ENCODE measurements at places on chromosomes 7 and 10.
A peak's percentile ranks its signal among the peaks of the same experiment; 100 is the strongest.

GRCh38 chr10:30378201-30378995 is 29.3 kb upstream of the MTPAP start:
- DNase-seq: no peak

GRCh38 chr10:127614484-127615017 is 65.4 kb downstream of the NPS start:
- DNase-seq: no peak

- DNase-seq: no peak
Observed at GRCh38 chr7:83347945-83348444, 185.3 kb upstream of the PCLO start.

DNA sequence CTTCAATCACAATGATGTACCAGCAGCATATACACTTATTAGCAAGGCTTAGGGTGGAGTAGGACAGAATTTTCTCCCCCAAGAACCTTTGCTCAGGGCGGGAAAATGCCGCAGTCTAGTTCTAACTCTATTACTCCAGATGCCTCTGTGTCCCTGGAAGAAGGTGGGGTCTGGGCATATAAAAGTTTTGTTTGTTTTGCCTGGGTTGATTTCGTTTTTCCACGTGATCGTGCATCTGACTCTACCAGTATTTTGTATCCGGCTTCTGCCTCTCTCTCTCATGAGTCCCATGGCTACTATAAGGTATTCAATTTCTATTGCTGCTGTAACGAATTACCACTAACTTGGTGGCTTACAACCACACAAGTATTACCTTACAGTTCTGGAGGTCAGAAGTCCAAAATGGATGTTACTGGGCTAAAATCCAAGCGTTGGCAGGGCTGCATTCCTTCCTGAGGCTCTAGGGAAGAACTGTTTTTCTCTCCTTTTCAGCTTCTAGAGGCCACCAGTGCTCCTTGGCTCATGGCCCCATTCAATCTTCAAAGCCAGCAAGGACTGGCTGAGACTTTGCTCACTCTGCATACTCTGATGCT is 181.2 kb upstream of the PRSS58 start:
- DNase-seq: no peak

DNA sequence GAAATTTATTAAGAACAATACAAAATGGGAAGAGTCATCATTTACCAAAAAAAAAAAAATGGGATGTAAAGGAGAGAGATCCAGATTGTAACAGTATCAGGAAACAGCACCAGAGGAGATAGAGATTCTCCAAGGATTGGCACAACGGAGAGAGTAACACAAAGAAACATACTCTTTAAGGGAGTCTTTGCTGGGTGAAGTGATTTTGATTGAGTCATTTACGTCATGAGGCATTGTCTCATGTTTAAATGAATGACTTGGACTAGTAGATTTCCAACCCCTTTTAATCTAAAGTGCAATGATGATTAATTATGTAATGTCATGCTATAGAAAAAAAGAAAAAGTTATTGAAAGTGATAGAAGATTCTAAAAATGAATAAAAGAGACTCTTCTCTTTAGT is 68.8 kb downstream of the ITGB8 start:
- DNase-seq: no peak

GRCh38 chr10:126227762-126228134 is 160.5 kb downstream of the ADAM12 start:
- no peak for DNase-seq

- no peak for DNase-seq
Observed at GRCh38 chr10:8321990-8322389, 267.5 kb downstream of the GATA3 start.

DNA sequence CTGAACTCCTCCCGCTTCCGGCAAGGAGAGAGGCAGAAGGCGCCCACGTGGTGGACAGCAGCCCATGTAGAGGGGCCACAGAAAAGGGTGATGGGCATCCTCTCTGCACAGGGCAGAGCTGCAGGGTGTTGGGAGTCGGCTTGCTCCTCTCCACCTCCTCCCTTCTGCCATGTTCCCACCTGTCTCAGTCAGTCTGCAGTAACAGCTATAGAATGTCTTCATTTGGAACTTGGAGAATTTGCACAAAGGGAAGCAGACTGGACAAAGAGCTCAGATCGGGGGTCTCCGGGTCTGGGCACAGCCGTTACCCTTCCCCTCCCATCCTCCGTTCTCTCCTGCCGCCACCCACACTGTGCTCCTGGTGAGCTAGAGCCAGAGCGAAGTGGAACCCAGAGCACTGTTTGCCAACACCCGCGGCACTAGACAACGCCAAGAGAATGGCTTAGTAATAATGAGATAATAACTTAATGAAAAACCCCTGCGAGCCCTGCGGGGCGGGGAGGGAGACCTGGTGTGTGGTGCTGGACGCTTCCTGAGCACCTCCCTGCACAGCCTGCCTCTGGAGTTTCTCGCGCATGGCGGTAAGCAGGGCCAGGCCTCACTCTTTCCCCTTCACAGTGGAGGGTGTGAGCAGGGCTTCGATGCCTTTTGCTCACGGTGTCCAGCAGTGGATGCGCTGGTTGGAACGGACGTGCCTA is 254.7 kb downstream of the PAXIP1 start:
- DNase-seq: no peak

DNA sequence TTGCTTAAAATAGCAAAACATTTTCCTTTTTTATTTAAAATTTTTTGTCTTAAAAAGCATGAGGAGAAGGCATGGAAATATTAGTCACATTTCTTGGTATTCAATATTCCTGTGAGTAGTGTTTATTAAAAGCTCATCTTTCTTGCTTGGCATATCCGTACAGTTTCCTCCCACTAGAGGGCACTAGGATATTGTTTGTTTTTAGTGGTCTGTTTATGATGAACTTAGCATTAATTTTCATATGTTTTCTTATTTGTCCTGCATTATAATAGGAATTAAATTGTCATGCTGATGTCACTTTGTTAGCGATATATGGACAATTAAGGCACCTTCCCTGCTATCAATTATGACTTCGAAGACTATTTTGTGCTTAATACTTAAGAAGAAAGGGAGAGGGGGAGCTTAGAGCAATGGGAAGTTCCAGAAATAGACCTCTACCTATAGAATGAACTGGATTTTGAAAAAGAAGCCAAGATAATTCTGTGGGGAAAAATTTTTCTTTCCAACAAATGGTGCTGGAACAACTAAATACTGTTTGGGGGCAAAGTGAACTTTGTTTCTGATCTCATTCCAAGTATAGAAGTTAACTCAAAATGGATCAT is 91.0 kb upstream of the STRIP2 start:
- no peak for DNase-seq

DNA sequence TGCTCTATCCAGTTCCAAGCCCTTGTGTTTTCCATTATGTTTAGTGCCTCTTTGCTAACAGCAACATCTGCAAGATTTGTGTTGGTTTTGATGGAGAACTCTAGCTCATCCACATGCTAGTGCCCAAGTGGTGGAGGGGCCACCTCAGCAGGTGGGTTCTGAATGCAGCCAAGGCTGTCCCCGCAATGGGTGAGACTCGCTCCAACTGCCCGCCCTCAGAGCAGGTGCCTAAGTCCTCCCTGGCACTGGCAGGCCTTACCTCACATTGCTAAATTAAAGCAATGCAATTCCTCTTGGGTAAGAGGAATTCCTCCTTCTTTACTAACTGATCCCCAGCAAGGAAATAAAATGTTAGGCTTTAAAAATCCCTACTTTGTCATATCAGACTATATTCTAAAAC is 146.8 kb downstream of the ADCY1 start:
- no peak for DNase-seq

GRCh38 chr7:75814407-75814947 is 871 bp upstream of the CCL24 start:
- DNase-seq: no peak

- no peak for DNase-seq
Observed at GRCh38 chr10:32459051-32459698, 13.2 kb downstream of the CCDC7 start.

GRCh38 chr10:70518695-70519094 is 40.1 kb downstream of the PALD1 start:
- DNase-seq: no peak

DNA sequence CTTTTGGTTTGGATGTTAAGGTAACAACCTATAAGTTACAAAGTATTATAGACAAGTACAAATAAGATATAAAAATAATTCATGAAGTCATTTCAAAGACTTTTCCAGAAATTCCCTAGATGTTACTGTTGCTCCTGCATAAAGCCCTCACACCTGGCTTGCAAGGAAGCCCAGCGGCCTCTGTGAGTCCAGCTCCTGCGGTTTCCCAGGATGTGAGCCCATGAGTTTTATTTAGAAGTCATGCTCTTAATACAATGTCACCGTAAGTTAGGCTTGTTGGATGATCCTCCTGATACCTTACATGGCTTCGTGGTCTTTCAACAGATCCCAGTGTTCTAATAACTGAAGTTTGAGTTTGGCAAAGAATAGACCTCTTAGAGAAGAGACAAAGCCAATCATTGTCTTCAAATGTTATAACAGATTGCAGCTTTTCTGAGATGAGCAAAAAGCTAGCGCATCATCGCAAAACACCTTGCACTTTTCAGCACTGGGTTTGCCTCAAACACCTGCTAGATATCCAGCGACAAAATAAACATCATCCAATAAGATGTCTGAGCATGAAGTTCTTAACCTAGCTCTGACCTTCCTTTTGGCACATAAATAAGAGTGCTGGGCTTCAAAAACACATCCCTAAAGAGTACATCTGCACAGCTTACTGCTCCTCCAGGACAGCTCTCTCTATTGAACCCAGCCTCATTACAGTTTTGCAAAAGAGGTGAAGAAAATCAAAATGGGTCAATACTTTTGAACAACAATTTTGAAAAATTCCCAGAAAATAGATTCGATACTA is 3.6 kb downstream of the FAM171A1 start:
- DNase-seq: no peak

DNA sequence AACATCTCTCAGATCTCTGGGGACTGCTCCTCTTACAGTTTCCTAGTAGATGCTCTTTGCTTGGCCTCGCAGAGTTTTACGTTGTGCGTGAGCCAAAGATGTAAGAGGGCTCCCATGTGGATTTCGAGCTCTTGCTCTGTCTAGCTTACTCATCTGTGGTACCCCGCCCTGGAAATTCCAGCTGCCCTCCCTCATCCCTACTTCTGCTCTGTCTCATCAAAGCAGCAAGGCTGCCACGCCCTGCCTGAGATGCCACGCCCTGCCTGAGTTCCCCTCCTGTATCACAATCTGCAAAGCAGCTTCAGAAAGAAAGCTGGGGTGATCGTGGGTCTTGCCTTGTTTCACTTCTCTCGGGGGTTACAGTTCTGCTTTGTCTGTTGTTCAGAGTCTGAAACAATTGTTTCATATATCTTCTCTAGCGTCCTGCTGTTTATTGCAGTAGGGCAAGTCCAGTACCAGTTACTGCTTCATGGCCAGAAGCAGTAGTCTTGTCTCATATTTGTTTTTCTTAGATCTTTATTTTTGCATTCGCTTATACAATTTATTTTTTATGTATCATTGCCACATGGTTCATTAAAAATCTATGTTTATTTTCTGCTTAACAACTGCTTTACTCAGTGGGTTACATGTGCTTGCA is 36.1 kb upstream of the CCNY start:
- peak; percentile 31 for DNase-seq

DNA sequence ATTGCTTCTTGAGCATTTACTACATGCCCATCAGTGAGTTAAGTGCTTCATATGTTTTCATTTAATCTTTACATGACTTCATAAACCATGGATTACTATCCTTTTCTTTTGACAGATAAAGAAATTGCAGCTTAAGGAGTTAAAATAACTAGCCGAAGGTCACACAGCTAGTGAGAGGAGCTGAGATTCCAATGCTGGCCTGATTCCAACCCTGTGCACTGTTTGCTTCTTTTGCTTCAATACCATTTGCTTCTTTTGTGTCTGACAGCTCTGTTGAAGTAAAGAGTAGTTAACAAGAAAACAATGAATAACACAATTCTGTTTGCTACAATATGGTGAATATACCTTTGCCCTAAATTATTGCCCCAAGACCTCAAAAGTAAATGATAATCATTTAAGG is 132.4 kb downstream of the GRM3 start:
- no peak for DNase-seq

GRCh38 chr10:73857446-73857845 is 16.9 kb downstream of the CAMK2G start:
- no peak for DNase-seq

DNA sequence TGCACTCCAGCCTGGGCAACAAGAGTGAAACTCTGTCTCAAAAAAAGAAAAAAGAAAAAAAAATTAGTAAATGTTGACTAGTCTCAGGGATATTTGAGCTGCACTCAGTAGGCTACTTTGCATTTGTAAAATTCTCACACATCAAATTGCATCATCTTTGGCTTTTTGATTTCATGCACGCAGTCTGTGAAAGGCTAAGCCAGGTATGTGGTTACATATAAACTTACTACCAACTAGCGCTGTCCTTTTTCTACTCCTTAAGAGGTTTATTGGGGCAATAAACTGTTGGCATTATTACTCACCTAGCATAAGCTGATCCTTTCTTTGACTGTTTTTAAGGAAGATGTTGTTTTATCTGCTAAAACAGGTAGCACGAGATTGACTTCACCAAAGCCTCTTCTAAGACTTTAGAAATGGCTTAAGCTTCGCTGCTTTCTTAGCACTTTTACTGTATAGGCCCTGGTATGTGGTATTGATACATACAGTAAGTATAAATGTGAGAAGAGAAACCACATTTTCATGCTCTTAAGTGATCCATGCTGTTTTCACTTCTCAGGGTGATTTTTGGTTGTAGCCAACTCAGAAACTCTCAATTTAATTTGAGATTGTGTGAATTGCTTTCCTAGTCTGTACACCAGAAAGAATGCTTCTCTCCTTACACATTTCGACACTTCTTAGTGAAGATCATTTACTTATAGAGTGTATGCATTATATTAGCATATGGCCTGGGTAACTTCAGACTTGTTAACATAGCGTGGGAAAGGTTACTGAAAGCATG is 323.9 kb downstream of the AUTS2 start:
- no peak for DNase-seq

DNA sequence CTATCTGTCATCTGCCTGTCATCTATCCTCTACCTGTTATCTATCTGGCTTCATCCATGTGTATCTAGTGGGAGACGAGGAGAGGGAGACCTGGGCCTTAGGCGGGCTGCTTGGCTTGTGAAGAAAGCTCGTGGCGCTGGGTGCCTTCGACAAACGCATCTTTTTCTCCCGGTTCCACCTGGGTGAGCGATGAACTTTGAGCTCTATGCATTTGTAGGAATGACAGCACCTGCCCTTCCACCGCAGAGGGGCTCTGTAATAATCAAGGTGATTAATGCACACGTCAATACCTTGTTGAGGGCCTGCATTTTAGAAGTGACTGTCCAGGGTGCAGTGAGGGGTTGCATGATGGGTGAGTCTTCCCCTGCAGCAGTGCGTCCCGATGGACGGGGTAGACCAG is 2.6 kb upstream of the VIPR2 start:
- DNase-seq: no peak

- no peak for DNase-seq
Observed at GRCh38 chr7:137080516-137081203, 212.2 kb downstream of the CHRM2 start.

- DNase-seq: no peak
Observed at GRCh38 chr7:142485617-142486226, 227.9 kb upstream of the PRSS58 start.

Measured in hippocampal formation (tissue), 2 donors.